ENCODE measurements at places on chromosomes 12 and 14.

GRCh38 chr14:23623962-23624361 is 12.2 kb upstream of the DHRS2 start:
- no peak for DNase-seq

- DNase-seq, result no peak
Observed at GRCh38 chr12:82866946-82867345, 180.2 kb downstream of the TMTC2 start.

GRCh38 chr12:19206493-19207077 is 77.1 kb downstream of the PLEKHA5 start:
- DNase-seq, result no peak

DNA sequence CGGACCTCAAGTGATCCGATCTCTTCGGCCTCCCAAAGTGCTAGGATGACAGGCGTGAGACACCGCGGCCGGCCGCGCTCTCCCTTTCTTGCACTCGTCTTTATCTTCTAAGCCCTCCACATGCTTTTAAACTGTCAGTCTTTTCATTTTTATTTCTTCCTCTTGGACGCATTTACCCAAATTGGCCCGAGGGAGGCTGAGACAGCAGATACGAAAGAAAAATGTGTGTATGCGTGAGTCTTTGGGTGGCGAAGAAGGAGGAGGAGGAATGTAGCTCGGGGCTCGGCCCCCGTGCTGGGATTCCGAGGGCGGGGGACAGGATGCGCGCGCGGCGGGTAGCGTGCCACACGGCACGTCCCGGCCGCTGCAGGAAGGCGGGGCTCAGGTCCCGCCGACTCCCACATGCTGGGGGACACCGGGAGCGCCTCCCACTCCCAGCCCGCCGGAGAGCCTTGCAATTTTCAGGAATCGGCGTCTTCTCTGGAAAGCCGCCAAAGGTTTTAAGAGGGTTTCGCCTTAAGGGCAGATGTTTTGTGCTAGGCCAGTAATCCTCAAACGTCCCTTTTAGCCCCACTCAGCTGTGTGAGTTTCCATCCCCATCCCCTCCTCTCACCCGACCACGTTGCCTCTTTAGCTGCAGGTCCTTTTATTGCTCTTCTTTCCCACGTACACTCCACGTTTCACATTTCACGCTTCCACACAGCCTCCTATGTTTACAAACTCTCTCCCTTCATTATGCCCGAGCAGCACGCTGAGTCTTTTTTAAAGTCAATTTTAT is 34.7 kb upstream of the SLC2A3 start:
- DNase-seq, result peak; percentile 96

DNA sequence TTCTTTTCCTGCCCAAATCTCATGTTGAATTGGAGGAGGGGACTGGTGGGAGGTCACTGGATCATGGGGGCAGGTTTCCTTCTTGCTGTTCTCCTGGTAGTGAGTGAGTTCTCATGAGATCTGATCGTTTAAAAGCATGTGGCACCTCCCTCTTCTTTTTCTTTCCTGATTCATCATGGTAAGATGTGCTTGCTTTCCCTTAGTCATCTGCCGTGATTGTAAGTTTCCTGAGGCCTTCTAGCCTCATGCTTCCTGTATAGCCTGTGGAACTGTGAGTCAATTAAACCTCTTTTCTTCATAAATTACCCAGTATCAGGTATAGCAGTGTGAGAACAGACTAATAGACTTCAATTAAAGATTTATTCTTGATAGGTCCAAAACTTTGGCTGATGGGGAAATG is 83.5 kb downstream of the CAND1 start:
- no peak for DNase-seq

DNA sequence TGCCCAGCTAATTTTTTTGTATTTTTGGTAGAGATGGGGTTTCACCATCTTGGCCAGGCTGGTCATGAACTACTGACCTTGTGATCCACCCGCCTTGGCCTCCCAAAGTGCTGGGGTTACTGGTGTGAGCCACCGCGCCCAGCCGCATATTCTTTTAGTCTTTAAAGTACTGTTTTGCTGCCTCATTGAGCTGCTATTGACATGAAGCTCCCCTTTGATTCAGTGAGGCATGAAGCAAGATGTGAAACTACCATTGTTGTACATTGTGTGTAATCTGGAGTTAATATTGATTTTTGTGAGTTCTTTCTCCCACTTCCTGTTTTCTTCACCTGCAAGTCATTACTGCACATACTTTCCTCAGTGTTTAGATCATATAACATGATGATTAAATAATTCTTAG is 80.8 kb downstream of the MNAT1 start:
- no peak for DNase-seq

GRCh38 chr14:75881994-75882393 is 99.8 kb downstream of the TGFB3 start:
- DNase-seq, result no peak

DNA sequence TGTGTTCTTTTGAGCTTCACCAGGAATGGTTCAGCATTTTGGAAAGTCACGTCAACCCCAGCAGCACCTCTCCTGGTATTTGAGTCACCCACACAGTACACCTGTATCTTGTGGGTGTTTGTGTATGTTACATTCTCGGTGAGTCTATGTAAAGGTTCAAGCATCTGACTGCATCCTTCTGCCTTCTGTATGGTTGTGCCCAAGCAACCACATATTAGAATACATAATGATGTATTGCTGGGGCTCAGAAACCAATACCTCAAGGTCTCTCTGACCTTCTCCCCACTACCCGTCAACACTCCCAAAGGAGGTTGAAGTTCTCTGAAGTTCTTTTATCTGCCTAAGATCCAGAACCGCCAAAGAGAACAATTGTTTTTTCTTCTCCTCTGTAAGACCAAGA is 9.2 kb upstream of the TMEM229B start:
- peak; percentile 36 for DNase-seq

DNA sequence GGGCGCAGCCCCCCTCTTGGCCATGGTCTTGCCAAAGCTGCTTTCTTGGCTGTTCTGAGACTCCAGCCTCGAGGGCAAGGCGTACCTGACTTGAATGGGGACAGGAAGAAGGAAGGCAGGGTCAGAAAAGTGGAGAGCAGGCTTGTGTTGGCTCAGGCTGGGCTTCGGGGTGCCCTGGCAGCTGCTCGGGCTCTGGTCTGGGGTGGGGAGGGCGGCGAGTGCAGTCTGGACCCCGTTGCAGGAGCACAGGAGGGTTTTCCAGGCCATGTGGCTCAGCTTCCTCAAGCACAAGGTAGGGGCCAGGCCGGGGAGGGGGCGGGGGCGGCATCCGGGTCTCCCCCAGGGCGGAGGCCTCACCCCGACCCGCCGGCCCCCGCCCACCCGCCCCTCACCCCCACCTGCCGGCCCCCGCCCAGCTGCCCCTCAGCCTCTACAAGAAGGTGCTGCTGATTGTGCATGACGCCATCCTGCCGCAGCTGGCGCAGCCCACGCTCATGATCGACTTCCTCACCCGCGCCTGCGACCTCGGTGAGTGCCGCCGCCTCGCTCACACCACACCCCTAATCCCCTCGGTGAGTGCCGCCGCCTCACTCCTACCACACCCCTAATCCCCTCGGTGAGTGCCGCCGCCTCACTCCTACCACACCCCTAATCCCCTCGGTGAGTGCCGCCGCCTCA is 4.2 kb downstream of the NOC4L start:
- no peak for DNase-seq

- peak; percentile 62 for DNase-seq
Observed at GRCh38 chr12:6767353-6768319, 1.5 kb downstream of the PTMS start.

- DNase-seq, result no peak
Observed at GRCh38 chr12:125890971-125891370, 825.7 kb downstream of the AACS start.

GRCh38 chr14:50972734-50973133 is 28.5 kb upstream of the PYGL start:
- DNase-seq, result no peak

DNA sequence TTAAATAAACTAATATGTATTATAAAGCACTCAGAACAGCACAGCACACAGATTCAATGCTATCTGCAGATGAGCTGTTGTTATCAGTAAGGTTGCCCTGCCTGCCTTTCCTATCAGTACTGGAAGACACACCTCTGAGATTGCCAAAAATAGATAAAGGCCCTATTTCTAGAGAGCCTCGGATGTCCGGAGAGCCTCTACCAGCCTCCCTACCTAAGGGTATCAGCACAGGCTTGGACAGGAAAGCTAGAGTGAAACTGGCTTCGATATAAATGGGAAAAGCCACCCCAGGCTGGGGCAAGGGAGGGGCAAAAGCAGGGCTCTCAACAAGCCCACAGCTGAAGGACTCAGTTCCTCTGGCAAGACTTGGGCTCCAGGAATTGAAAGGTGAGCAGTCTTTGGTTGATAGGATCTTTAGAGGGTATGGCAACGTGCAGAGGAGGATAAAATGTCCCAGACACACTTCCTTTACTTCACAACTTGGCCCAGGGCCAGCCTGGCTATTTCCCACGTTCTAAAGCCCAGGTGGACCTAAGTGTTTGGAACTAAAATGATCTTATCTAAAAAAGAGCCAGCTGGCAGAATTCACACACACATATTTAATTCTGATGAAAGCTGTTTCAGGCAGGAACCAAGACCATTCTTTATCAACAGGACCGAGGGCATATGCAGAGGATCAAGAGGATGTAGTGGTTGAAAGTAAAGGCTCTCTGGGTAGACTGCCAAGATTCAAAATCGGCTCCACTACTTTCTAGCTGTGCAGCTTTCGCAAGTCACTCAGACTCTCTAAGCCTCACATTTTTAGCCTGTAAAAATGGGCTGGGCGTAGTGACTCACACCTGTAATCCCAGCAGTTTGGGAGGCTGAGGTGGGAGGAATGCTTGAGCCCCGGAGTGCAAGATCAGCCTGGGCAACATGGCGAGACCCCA is 37.8 kb upstream of the ITPR2 start:
- no peak for DNase-seq

DNA sequence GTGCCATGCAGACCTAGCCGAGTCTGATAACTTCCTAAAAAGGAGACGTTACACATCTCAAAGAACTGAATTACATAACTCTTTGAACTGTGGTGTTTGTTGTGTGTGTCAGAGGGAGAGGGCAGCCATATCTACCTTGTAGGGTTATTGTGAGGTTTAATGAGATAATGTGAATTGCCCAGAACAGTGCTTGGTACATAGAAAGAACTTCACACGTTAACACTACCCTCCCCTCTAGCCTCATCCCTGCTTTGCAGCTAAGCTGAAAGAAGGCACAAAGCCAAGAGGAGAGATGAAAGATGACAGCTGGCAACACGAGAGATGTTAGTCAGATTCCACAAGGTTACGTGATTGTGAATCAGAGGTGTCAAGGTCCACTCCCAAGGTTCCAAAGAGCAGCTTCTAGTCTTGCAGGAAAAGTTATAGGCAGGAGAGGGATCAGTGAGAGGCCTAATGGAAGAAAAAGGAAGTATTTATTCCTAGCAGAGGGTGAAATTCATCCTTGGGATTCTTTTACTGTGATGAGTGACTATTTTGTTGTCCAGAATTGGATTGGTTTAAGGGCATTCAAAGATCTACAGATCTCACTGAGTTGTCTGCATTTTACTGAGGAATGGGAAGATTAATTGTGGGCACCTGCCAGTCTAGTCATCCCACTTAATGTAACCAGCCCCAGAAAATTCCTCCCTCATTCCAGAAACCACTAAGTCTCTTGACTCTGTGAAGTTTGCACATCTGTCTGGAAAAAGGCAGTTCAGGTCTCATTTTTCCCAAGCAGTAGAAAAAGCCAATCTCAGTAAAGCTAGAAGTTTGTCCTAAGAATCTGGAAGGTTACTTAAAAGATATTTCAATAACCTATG is 25.9 kb upstream of the WNK1 start:
- peak; percentile 28 for DNase-seq

- DNase-seq, result peak; percentile 40
Observed at GRCh38 chr12:65825507-65826352, 1.4 kb downstream of the HMGA2 start.

GRCh38 chr12:131348646-131349045 is 362.2 kb upstream of the SFSWAP start:
- DNase-seq, result no peak

DNA sequence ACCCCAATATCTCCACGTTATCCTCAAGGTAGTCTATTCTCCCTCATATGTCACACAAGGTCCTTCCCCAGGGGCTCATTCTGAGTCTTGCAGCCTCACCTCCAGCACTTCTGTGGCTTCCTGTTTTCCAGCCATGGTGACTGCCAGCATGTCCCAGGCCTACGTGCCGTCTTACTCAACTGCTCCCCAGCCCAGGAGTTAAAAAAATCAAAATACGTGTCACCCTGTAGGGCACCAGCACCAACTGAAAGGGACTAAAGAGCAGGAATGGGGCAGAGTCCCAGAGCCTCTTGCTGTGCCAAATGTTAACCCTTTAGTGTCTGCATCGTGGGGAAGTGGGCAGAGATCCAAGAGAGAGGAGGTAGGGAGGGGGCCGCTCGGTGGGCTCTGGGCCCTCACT is 37.0 kb upstream of the MED13L start:
- no peak for DNase-seq

GRCh38 chr14:94660306-94660946 is 48.2 kb downstream of the SERPINA3 start:
- no peak for DNase-seq

GRCh38 chr12:27580561-27581330 is 56.7 kb downstream of the PPFIBP1 start:
- DNase-seq, result no peak

DNA sequence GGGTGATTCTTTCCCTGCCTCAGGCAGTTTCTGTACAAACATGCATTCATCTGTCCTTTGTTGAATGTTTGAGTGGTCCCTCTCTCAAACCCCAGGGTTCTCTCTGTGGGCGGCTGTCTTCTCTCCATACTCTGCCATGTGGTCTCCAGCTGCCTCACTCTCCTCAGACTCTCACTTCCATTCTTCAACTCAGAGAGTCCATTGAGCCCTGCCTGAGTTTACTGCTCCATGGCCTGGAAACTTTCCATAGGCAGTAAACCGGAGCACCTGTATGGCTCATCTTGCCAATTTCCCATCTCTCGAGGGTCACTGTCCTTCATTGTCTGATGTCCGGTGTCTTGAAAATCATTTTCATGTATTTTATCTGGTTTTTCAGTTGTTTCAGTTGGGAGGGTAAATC is 11.3 kb downstream of the C14orf132 start:
- no peak for DNase-seq

GRCh38 chr12:49716553-49716952 is 9.3 kb upstream of the FMNL3 start:
- no peak for DNase-seq

DNA sequence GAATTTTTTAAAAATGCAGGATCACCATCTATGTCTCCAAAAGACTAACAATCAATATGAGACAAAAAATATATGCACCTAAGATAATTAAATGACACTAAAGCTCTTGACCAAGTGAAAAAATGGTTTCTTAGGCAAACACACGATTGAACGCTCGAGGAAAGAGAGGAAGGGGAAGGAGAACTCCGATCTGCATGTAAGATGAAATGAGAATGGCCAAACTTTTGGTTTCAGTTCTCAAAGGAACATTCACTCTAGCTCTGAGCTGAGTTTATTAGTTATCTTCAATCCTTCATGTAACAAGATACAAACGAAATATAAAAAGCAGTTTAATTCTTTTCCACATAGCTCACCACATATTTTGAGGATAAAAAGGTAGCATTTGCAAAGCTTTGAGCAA is 2.8 kb downstream of the DYRK4 start:
- DNase-seq, result no peak

GRCh38 chr12:58629376-58629775 is 290.9 kb downstream of the LRIG3 start:
- DNase-seq, result no peak

Data from SW480 (cell line).